ENCODE measurements at places on chromosomes 7 and 10.
A peak's percentile ranks its signal among the peaks of the same experiment; 100 is the strongest.

- peak; percentile 52 for DNase-seq
Observed at GRCh38 chr10:100148353-100149211, 37.2 kb downstream of the ERLIN1 start.

DNA sequence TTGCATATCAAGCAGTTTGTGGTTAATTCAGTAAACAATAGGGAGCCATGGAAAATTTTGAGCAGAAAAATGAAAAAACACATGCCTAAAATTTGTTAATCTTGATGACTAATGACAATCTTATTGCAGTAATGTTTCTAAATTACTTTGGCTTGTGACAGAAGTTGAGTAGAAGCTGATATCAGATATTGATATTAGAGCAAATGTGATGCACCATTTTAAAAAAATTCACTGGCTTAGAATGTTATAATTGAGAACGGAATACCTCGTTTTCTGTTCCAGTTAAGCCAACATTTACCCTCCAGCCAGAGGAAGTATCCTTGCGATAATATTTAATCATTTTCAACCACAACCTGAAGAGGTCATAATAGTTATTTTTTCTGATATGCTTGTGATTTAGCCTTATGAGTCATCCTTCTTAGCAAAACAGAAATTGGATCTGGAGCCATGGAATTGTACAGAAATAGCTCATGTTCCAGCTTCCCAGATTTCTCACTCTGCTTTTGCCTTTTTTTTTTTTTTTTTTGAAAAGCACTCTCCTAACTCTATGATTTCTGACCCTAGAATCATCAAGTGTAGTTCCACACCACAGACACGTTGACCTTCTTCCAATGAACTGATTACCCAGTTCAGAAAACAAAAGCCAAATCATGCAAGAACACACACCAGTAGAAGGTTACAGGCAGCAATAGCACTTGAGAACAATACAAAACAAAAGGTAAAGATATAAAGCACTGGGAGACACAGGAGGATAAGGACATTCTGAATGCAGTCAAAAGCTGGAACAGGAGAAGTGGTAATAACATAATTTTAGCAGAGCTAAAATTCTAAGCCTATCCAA is 96.8 kb upstream of the PHYHIPL start:
- DNase-seq, result no peak

DNA sequence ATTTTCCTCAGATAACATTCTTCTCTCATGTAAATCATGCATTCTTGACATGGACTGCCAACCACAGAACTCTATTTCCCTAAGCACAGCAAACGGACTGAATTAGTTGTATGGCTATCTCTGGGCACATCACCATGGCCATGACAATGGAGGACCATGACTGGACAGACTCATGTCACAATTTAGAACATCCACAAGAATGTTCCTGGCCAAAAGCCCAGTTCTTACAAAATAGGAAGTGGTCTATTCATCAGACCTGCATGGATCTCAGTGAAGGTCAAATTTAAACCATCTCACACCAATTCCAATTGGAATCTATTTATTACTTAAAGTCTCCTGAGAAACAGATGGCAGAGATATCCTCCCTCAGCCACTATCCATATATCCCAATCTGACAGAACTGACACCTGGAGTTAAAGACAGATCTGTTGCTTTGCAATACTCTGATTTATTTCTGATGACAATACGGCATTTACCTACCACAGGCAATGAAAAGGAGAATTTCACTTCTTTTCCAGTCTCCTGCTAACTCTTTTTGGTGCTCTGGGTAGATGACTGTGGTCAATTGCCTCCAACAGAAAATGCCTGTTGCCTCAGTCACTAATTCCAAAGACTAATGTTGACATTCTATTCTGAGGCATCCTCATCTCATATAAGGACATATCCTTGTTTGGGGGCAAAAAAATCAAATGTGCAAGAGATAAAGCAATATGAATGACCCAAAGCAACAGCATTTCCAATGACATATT is 254.8 kb downstream of the HTR7 start:
- DNase-seq, result no peak

DNA sequence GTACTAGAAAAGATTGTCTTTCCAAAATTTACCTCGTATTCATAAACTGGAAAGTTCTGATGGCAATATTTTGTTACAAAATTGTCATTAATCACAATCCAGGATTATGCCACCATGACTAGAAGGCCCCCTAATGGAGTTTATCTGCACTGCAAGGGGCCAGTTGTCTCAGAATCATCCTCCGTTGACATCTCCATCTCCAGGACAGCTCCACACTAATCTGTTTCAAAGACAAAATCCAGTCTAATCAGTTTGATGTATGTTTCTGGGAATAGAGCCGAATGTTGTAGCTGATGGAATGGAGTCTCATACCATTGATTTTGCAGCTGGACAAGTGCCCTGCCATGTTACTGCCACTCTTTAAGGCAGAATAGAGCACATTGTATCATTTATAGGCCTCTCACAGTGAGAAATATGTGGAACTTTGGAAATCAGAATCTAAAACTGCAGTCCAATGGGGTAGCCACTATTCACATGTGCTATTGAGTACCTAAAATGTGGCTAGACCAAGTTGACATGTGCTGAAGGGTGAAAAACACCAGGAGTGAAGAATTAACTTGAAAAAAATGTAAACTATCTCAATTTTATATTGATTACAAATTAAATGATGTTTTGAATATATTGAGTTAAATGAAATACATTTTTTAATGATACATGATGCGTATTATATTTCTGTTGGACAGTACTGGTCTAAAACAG is 38.3 kb upstream of the TOMM7 start:
- peak; percentile 22 for DNase-seq

GRCh38 chr7:155737590-155737989 is 74.7 kb downstream of the SHH start:
- no peak for DNase-seq

DNA sequence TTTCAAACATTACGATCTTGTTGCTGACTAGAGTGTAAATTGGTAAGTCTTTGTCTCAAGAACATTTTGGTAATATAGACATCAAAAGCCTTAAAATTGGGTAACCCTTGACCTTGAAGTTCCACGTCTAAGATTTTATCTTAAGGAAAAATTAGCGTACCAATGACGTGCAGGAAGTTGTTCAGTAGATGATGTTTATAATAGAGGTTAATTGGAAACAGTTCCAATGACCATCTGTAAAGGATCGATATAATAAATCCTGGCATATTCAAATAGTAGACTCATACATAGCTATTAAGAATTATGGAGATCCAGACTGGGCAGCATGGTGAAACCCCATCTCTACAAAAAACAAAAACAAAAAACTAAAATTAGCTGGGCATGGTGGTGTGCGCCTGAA is 20.5 kb downstream of the GRK5 start:
- no peak for DNase-seq

DNA sequence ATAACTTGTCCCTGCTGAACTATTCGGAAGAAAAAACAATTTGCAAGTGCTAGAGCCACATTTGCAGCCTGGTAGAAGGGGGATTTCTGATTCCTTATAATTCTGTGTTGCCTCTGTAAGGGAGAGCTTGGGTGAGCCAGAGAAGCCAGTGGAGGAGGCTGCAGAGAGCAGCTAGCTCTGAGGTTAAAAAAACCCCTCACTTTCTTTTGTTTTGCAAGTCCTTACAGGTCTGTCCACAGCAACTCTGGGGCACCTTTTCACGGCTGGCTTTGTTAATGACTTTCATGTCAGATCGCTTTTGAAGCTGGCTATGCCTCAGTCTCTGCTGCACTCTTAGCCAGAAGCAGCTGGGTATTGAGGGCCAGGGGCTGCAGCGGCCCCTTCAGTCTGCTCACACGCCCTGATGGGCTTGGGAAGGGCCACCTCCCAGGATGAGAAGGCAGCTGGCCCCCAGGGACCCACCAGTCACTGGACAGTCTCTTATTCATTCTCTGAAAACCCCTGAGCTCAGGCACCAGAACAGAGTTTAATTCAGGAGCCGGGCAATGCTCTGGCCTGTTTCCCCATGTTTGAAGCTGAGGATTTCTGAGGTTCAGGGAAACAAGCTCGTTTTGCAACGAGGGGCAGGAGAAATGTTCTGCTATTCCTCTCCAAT is 30.9 kb downstream of the TRIM8 start:
- DNase-seq, result no peak

- DNase-seq, result no peak
Observed at GRCh38 chr7:1534330-1535099, 4.0 kb downstream of the MAFK start.

GRCh38 chr7:150383710-150384397 is 4.7 kb downstream of the ZNF775 start:
- no peak for DNase-seq

- DNase-seq, result no peak
Observed at GRCh38 chr7:104979167-104979841, 34.7 kb upstream of the KMT2E start.

DNA sequence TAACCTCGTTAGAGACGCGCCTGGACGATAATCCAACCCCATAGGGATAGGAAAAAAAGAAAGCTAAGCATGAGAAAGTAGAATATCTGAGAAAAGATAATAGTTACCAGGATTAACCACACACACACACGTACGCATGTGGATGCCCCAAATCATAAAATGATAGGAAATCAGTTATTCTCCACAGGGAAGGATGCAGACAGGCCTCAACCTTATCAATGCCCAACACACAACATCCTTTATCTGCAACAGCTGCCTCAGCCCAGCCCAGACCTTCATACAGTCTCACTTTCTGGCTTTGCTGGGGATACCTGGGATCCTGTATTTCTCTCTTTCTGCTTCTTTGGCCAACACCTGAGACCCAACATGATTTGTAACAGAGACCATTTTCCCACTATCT is 123.0 kb downstream of the NOC3L start:
- DNase-seq, result no peak

GRCh38 chr7:28993371-28993770 is 35.2 kb upstream of the TRIL start:
- no peak for DNase-seq

DNA sequence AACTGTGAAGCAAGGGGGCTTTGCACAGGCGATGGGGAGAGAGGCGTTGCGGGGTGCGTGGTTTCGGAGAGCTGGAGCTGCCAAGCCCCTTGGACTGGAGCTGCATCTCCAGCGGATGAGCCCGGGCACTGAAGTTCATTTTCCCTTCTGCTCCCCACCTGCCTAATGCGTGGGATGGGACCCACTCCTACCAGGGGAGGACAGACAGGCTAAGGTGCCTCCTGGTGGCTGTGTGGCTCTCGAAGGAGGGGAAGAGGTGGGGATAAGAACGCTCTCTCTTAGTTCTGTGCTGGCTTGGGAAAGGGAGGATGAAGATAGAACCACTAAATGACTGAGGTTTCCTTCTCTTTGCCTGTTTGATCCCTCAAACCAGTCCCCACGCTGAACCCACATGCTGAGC is 177.6 kb upstream of the PITRM1 start:
- DNase-seq, result no peak

- DNase-seq, result peak; percentile 43
Observed at GRCh38 chr10:101120884-101121653, 10.0 kb upstream of the TLX1 start.

DNA sequence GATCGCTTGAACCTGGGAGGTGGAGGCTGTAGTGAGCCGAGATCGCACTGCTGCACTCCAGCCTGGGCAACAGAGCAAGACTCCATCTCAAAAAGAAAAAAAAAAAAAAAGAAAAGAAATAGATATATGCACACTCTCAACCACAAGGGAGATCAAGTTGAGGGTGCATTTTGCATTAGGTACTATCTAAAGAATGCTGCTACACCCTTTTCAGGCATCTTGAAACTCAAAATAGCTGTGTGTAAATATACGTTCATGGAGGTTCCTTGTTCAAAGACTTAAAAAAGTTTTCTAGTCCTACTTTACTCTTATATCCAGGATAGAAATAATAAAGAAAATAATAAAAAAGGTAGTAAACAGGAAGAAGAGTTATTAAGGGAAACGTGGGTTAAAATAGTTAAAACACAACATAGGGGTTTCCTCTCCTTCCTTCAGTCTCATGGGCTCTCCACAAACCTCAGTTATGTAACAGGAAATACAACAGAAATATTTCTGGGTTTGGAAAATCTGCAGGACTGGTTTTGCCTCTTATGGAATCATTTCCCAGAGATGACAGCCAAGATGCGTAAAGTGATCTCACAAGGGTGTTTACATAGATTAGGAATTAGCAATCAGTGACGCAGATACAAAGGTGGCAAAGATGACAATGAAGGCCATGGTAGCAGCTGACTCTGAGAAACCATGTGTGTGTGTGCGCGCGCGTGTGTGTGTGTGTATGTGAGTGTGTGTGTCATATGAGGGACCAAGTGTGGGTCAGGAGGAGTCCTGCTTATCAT is 15.1 kb downstream of the STEAP4 start:
- DNase-seq, result no peak

DNA sequence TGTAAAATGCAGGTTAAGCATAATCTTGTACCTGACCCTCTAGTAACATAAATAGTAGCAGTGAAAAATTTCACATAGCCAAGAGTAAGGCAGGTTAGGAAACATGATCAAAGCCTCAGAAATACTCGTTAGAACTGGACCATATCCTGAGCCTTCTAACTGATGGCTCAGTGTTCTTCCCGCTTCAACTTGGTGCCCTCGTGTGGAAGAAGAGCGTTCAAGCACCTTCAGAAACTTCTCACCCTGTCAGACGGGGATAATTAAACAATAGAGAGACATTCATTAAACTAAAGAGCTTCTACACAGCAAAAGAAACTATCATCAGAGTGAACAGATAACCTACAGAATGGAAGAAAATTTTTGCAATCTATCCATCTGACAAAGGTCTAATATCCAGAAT is 124.5 kb downstream of the MYOF start:
- peak; percentile 10 for DNase-seq

GRCh38 chr7:115292381-115292780 is 370.5 kb downstream of the MDFIC start:
- DNase-seq, result no peak

Data from activated naive CD4-positive, alpha-beta T cell treated with Interleukin-2 at 50 U/mL for 16 hours (primary cell).